ENCODE measurements at places on chromosomes 2 and 18.

DNA sequence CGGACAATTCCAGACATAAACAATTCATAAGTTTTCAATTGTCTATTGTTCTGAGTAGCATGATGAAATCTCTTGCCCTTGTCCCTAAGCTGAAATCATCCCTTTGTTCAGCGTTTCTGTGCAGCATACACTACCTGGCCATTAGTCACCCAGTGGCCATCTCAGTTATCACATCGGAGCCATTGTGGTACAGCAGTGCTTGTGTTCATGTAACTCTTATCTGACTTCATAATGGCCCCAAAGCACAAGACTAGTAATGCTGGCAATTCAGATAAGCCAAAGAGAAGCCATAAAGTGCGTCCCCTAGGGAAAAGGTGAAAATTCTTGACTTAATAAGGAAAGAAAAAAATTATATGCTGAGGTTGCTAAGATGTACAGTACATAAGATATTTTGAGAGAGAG lies 127.2 kb downstream of the FHOD3 start:
- no peak for DNase-seq

DNA sequence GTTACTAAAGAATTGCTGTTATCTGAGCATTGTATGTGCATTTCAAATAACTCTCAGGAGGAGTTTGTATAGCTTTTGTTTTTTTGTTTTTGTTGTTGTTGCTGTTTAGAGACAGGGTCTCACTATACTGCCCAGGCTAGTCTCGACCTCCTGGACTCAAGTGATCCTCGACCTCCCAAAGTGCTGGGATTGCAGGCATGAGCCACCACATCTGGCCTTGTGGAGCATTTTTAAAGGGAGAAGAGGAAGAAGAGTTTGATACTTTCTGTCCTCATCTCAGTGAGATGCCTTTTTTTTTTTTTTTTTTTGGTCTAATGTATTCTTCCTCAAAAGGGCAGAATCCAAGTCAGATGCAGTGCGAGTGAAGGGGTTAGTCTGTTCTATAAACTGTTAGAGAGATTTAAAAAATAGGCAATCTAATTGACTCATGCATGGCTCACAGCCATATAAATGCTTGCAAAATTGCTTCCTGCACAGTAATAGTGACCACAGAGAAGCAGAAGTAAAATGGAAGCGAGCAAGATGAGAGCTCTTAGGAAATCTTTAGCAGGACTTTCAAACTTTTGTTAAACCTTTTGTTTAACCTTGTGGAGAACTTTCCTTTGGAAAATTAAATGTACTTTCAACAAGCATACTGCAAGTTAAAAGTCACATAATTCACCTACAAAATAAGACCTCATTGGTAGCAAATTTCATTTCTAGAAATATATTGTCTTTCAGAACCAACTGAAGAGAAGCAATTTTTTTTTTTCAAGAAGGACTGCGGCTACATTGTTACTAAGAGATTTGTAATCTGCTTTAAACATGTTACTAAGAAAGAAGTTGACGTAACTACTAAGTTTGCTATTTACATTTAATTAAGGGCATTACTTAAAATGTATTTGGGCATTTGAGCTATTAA lies 52.3 kb upstream of the ROCK1 start:
- no peak for DNase-seq

- DNase-seq: no peak
Measured at GRCh38 chr2:207763303-207763917, 6.3 kb downstream of the FZD5 start.

DNA sequence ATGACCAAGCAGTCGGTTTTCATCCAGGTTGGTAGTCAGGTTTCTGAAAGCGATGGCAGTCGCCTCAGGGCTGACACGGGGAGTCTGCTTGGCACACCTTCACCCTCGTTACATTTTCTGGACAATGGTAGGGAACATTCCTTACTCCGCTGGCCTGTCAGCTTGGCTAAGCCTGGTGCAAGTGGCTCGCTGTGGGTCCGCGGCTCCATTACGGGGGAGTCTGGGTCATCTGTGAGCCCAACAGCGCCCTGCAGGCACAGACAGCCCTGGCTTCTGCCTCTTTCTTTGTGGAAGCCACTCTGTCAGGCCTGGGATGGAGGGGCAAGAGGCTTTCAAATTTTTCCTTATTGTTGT lies 95.6 kb downstream of the HDAC4 start:
- DNase-seq: no peak

DNA sequence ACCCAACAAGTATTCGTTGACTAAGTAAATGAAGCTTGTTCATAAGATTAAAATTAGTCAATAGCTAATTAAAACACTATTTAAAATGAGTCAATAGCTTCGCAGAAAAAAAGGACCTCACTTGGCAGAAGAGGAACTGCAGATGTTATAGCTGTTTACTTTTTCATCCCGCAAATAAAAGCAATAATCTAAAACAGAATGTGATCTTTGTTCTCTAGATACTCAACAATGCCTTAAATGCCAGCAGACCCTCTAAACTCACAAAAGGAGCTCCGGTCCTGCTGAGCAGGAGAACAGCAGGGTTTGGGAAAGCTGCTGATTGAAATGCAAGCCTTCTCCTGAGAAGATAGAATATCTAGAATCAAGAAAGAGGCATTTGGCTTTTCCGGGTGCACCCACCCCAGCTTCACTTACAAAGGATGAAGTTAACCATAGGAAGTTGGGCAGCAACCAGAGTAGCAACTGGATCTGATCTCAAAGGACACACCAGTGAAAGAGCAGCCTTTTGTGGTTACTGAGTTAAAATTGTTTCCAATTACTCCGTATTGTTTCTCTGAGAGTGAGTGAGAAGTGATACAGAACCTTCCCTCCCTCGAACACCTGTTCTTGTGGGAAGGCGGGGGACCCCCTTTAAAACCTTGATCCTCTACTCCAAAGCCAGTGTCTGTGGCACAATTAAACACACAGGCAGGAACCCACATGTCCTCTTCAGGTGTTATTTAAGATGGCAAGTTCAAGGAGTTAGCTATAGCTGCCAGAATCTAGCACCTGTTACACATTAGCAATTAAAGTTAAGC lies 6.8 kb downstream of the CCBE1 start:
- DNase-seq: no peak

DNA sequence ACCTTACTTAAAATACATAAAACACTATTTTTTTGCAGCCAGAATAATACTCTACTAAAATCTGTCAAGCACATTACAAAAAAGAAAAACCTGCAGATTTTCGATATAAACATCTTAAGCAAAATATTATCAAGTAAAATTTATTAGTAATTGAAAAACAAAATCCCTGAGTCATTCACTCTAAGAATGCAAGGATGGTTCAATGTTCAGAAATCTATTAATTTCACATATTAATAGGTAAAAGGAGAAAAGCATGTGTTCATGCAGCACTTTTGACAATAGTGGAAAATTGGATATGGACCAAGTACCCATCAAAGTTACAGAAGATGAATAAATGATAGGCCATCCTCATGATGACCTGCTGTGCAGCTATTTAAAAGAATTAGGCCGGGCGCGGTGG lies 66.2 kb upstream of the OTOS start:
- DNase-seq: no peak

DNA sequence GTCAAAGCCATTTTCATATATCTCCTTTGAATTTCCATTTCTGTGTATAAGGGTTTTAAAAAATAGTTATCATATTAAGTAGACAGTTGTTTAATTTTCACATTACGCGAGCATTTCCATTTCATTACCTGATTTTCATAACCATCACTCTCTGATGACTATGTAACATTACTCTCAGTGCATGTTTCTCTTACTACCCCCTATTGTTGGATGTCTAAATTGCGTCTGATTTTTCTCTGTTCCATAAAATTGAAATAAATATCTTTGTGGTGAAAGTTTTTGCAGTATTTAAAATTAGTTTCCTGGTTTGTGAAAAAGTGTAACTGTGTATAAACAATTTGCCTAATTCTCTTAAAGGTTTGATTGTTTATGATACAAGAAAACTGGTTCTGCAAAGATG lies 123.8 kb downstream of the MYO1B start:
- DNase-seq: no peak

GRCh38 chr18:3584266-3584861 lies 134.4 kb downstream of the TGIF1 start:
- DNase-seq: no peak

DNA sequence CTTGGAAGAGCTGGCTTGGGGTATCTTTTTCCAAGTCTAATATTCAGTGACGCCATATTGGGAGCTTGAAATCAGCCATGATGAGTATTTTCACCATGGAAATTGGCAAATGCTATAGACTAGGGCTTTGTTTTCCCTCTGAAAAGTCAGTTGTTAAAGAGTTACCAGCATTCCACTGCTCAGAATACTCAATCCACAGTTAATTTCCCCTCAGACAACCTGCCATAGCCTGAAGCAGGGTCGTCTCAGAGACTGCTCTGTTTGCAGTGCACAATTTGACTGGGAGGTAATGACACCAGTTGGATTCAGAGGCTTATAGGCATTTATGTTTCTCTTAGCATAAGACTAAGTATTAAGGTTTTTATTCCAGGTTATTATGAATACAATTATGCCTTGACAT lies 35.5 kb upstream of the TMEM200C start:
- no peak for DNase-seq

GRCh38 chr2:236052206-236052605 lies 116.0 kb downstream of the GBX2 start:
- no peak for DNase-seq

DNA sequence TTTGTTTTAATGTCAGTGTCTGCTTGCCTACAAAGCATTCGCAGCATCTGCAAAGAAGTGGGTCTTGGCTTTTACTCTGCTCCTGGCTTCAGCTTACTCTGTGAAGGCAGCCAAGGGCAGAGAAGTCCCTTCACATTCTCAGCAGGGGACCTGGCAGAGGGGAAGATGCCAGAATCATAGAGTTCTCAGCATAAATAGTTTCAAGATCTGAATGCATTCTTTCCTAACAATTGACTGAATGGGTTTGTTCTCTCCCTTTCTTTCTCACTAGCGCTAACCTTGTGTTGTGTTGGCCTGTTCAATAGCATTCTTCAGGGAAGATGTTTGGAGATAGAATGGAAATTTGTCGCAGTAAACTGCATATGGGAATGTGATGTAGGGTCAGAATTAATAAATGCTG lies 106.9 kb downstream of the FARSB start:
- no peak for DNase-seq
